Activated gamma-delta T cell treated with anti-CD3 and anti-CD28 coated beads, Interleukin-2, amount 50 U/mL, for 16 hours (primary cell): ENCODE measurements at places on chromosomes 6 and 20.

DNA sequence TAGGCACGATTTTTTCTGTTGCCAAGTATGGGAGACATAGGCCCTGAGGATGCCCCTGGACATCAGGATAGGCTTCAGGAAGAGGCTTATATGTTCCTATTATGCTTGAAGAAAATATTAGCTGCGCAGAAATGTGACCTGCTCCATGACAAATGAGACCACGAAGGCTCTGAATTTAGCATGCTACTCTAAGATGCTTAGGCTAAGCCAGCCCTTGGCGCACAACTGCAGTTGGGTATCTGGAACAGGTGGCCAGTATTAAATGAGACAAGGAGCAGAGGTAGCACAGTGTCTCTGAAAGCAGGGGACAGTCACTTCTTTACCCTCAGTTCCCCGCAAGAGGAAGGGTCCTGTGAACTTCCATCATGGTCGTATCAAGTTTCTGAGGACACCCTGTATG is 90.0 kb downstream of the RREB1 start:
- DNase-seq: no peak

GRCh38 chr20:31685853-31686643 is 36.6 kb downstream of the BCL2L1 start:
- DNase-seq: no peak

GRCh38 chr6:20954315-20954714 is 420.1 kb downstream of the CDKAL1 start:
- DNase-seq: no peak

- DNase-seq: no peak
Measured at GRCh38 chr20:58623579-58624473, 27.3 kb upstream of the STX16 start.

GRCh38 chr6:160218810-160219209 is 39.8 kb downstream of the SLC22A2 start:
- no peak for DNase-seq

- DNase-seq: no peak
Measured at GRCh38 chr6:14499841-14500240, 382.3 kb downstream of the CD83 start.

DNA sequence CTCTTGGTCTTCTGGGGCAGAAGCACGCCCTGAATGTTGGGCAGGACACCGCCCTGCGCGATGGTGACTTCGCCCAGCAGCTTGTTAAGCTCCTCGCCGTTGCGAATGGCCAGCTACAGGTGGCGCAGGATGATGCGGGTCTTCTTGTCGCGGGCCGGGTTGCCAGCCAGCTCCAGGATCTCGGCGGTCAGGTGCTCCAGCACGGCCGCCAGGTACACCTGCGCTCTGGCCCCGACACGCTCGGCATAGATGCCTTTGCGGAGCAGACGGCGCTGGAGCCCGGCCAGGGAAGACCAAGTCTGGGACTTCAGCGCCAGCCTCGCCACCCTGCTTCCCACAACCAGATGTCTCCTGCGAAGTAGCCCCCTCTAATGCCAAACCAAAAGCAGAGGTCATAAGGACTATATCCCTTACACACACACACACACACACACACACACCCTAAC is 8.0 kb upstream of the SLC17A3 start:
- peak; percentile 15 for DNase-seq

DNA sequence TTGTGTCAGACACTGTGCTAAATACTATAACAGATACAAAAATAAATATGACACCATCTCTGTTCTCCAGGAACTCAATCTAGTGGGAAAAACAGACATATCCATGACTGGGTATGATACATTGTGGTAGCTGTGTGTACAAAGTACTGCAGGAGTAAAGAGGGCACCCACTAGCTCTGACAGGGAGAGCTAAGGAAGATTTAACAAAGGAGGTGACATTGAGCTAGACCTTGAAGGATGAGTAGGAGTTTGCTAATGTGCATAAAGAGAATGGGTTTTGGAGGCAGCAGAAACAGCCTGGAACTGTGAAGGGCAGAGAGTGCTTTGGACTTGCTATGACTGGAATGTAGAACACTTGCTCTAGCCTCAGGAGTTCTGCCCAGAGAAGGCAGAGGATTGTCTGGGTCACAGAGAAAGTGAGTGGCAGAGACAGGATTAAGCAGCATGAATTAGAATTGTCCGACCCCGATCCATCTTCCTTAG is 14.4 kb downstream of the MMP24 start:
- DNase-seq: no peak

DNA sequence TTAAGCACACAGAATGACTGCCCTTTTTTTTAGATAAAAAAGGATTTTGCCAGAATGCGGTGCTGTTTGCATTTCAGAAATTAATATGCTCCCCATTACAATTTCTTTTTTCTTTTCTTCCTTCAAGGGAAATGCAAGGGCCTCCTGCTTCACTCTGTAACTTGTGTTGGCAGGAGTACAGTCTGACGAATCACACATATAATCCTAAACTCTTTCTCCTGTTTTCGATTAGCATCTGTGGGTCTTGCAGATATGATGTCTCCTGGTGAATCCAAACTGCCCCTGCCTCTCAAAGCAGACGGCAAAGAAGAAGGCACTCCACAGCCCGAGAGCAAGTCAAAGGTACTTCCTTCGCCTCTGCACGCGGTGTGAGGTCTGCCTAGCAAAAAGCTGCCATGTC is 149.5 kb downstream of the TMEM242 start:
- DNase-seq: no peak

- peak; percentile 70 for DNase-seq
Measured at GRCh38 chr6:31558631-31559500, 11.5 kb downstream of the NFKBIL1 start.

DNA sequence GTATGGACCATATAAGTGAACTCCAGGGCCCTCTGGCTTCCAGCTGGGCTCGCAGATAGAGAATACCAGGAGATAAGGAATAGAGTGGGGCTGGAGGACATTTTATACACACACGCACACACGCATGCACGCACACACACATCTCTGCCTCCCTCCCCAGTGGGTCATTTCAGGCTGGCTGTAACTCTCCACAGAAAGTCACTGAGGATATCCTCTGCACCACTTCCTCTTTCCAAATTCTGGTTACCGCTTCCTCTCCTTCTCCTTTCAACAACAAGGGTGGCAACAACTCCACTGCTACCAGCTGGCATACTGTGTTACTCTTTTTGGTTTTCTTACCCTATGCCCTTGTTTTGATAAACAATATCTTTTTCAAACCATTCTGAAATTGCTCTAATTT is 280.2 kb downstream of the COL12A1 start:
- no peak for DNase-seq

DNA sequence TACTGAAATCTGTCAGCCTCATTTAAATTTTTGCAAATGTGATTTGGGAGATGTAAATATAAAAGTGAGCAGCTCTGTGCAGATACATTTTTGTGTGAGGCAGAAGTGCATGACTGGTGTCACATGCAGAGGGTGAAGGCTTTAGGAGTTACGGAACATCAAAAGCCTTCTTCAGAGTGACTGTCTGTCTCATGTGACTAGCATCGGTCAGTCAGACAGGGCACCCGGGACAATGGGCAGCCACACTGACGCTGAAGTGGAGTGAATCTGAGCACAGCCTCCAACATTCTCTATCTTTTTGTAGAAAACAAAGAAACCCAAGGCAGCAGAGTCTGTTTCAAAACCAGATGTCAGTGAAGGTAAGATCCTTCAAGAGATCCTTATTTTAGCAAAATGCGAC is 7.9 kb upstream of the FAM209A start:
- no peak for DNase-seq

GRCh38 chr20:18059603-18060002 is 1.9 kb upstream of the OVOL2 start:
- DNase-seq: no peak

DNA sequence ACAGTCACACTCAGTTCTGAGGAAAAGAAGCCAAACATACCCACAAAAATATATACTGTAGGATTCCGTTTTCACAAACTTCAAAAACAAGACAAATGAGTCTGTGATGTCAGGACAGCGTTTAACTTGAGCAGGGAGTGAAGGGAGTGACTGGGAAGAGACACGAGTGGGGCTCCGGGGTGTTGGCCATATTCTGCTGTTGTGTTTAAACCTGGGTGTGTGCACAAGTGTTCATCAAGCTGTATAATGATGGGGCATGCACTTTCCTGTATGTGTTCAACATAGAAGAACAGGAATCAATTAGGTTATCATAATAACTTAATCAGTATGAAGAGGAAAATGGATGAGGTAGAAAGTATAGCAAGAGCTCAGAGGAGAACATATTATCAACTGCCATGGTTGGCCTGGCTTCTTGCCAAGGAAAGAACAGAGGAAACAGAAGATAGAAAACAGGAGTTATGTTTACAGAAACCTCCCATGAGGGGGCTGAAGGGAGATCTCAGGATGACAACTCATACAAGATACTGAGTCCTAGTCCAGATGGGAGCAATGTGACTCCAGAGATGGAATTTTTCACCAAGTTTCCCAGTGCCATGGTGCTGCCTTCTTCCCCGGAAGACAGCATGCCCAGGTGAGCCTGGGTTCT is 15.1 kb upstream of the AFDN start:
- DNase-seq: no peak

DNA sequence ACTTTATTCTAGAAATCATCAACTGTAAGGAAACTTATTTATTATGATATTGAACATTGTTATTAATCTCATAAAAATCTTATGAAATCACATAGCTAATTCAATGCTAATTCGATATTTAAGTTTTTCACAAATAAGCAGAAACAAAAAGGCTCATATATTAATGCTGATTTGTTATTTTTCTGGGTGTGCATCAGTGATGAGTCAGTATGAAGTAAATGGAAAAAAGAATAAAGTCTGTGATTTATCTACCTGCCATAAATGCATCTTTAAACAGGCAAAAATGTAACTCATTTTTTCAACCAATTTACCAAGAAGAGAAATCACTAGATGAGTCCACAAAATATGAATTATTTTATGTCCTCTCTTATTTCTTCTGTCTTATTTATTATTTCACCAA is 253.5 kb downstream of the PTPRK start:
- no peak for DNase-seq

DNA sequence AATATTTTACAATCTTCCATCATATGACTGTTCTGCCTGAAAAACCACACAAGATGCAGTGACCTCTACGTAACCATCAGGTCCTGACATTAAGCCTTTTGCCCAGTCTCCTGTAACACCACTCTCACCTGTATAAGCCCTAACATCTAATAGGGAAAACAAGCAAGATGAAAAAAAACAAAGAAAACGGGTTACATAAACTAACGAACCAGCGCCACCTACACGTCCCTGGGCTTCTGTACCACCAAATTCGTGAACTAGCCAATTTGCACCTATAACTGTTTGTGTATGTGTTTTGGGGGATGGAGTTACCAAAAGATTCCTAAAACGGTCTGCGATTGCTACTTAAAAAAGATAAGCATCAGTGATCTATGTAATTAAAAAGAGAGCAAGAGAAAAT is 70.2 kb downstream of the BLOC1S5 start:
- DNase-seq: no peak
